ENCODE measurements at places on chromosomes 12 and 14. TPM values are rescaled to one million over a fixed set of nuclear protein-coding genes. Genes with fewer than 3 reads are reported as not detected.

Gene GARIN6
- not detected for total RNA-seq

- H3K4me1 ChIP-seq, result no peaks in the 10 kb centered on the region
- no peaks in the 10 kb centered on the region for H3K36me3 ChIP-seq
- no peak for DNase-seq
- H3K27ac ChIP-seq, result no peak overlapping the region
Observed at GRCh38 chr12:44428825-44429224, 447.3 kb downstream of the NELL2 start.

Gene LGR5
- 0.39 TPM for total RNA-seq

- H3K27ac ChIP-seq, result peak overlapping the region; percentile 75
- DNase-seq, result no peak
- H3K4me3 ChIP-seq, result no peak overlapping the region
- peaks cover 65% of the 10 kb centered on the region for H3K4me1 ChIP-seq
Observed at GRCh38 chr12:76866151-76866567, 12.7 kb downstream of the CSRP2 start.

GRCh38 chr12:52788192-52788875 is 7.6 kb downstream of the KRT3 start:
- no peak for DNase-seq
- H3K27me3 ChIP-seq, result peaks cover 12% of the 10 kb centered on the region
- H3K4me1 ChIP-seq, result no peaks in the 10 kb centered on the region
- no peaks in the 10 kb centered on the region for H3K36me3 ChIP-seq
- no peak overlapping the region for H3K4me3 ChIP-seq

DNA sequence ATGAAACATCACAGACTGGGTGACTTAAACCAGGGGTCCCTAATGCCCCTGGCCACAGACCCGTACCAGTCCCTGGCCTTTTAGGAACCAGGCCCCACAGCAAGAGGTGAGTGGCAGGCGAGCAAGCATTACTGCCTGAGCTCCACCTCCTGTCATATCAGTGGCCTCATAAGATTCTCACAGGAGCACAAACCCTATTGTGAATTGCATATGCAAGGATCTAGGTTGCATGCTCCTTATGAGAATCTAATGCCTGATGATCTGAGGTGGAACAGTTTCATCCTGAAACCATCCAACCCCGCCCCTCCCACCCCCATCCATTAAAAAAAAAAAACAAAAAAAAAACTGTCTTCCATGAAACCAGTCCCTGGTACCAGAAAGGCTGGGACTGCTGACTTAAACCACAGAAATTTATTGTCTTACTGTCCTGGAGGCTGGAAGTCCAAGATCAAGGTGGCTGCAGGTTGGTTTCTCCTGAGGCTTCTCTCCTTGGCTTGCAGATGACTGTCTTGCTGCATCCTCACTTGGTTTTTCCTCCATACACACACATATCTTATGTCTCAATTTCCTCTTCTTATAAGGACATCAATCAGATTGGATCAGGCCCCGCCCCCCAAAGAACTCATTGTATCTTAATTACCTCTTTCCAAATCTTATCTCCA is 235.9 kb downstream of the CHST11 start:
- no peak overlapping the region for H3K27ac ChIP-seq
- no peak overlapping the region for H3K4me3 ChIP-seq
- H3K4me1 ChIP-seq, result peaks cover 9% of the 10 kb centered on the region

Gene TAPBPL
- 22.8 TPM for total RNA-seq

Gene CLEC1B
- not detected for total RNA-seq

- peak overlapping the region; percentile 26 for H3K27ac ChIP-seq
- H3K4me1 ChIP-seq, result peaks cover 84% of the 10 kb centered on the region
- no peaks in the 10 kb centered on the region for H3K27me3 ChIP-seq
- H3K36me3 ChIP-seq, result peaks cover under 1% of the 10 kb centered on the region
- H3K4me3 ChIP-seq, result peak overlapping the region; percentile 89
Observed at GRCh38 chr12:1591543-1591942, 2.8 kb downstream of the FBXL14 start.

- no peaks in the 10 kb centered on the region for H3K4me1 ChIP-seq
- no peak overlapping the region for H3K4me3 ChIP-seq
- no peaks in the 10 kb centered on the region for H3K36me3 ChIP-seq
- no peak overlapping the region for H3K27ac ChIP-seq
- no peaks in the 10 kb centered on the region for H3K27me3 ChIP-seq
Observed at GRCh38 chr12:38427442-38427841, 110.9 kb downstream of the ALG10B start.

Gene CMKLR1
- total RNA-seq, result 12.4 TPM

Gene TAS2R50
- 0.99 TPM for total RNA-seq

Gene ANG
- 13.7 TPM for total RNA-seq

GRCh38 chr12:79782172-79782900 is 91.6 kb upstream of the PAWR start:
- H3K27ac ChIP-seq, result peak overlapping the region; percentile 16
- no peaks in the 10 kb centered on the region for H3K27me3 ChIP-seq
- H3K4me3 ChIP-seq, result no peak overlapping the region
- DNase-seq, result no peak
- peaks cover 23% of the 10 kb centered on the region for H3K36me3 ChIP-seq
- peaks cover 9% of the 10 kb centered on the region for H3K4me1 ChIP-seq

Gene CACNA1C
- total RNA-seq, result 104 TPM

- H3K36me3 ChIP-seq, result no peaks in the 10 kb centered on the region
- no peak overlapping the region for H3K4me3 ChIP-seq
- no peak for DNase-seq
- H3K27ac ChIP-seq, result no peak overlapping the region
Observed at GRCh38 chr12:1655225-1655788, 26.3 kb downstream of the WNT5B start.

- H3K36me3 ChIP-seq, result no peaks in the 10 kb centered on the region
- no peak overlapping the region for H3K4me3 ChIP-seq
- no peak for DNase-seq
- H3K4me1 ChIP-seq, result peaks cover 96% of the 10 kb centered on the region
- no peak overlapping the region for H3K27ac ChIP-seq
Observed at GRCh38 chr14:103398427-103399195, 13.4 kb downstream of the MARK3 start.

GRCh38 chr12:89949457-89950195 is 241.0 kb upstream of the ATP2B1 start:
- no peaks in the 10 kb centered on the region for H3K27me3 ChIP-seq
- H3K4me1 ChIP-seq, result peaks cover 9% of the 10 kb centered on the region
- no peak for DNase-seq
- no peaks in the 10 kb centered on the region for H3K36me3 ChIP-seq
- H3K4me3 ChIP-seq, result no peak overlapping the region
- H3K27ac ChIP-seq, result peak overlapping the region; percentile 72

DNA sequence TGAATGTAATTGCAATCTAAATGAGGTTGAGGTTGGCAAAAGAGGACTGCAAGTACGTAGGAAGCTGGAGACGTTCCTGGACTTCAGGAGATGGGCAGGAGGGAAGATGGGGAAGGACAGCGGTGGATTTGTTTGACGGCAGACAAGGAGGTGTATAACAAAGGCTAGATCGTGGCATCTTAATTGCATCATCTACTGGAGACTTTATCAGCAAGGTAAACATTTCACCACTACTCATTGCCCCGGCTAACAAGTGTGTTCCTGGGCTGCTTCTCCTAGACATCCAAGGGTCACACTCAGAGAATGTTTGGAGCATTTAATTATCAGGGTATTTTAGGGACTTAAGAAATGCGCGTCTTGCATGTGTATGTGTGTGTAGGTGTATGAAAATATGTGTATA is 128.5 kb downstream of the KCNK10 start:
- H3K4me1 ChIP-seq, result peaks cover 3% of the 10 kb centered on the region
- no peaks in the 10 kb centered on the region for H3K36me3 ChIP-seq
- H3K27ac ChIP-seq, result no peak overlapping the region
- H3K4me3 ChIP-seq, result no peak overlapping the region
- DNase-seq, result peak; percentile 60

GRCh38 chr12:40947797-40948196 is 240.3 kb upstream of the PDZRN4 start:
- H3K27me3 ChIP-seq, result no peaks in the 10 kb centered on the region
- no peak for DNase-seq
- H3K4me3 ChIP-seq, result no peak overlapping the region
- no peaks in the 10 kb centered on the region for H3K36me3 ChIP-seq
- H3K4me1 ChIP-seq, result peaks cover 4% of the 10 kb centered on the region
- no peak overlapping the region for H3K27ac ChIP-seq

GRCh38 chr12:51751661-51752060 is 96.9 kb downstream of the FIGNL2 start:
- no peak overlapping the region for H3K4me3 ChIP-seq
- H3K27me3 ChIP-seq, result no peaks in the 10 kb centered on the region
- H3K4me1 ChIP-seq, result no peaks in the 10 kb centered on the region
- peak overlapping the region; percentile 35 for H3K27ac ChIP-seq
- H3K36me3 ChIP-seq, result no peaks in the 10 kb centered on the region

Gene ABCC9
- total RNA-seq, result 58.6 TPM

DNA sequence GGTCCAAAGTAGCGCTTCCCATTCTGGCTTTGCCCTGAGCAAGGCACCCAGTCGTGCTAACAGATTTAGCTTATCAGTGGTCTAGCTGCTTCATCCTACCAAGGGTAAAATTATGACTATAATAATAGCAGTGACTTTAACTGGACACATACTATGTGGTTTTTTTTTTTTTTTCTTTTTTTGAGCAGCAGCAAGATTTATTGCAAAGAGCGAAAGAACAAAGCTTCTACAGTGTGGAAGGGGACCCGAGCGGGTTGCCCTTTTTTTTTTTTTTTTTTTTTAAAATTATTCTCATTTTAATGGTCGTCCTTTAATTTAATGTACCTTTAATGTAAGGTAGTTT is 505 bp downstream of the HELB start:
- H3K27me3 ChIP-seq, result no peaks in the 10 kb centered on the region
- DNase-seq, result no peak
- H3K4me3 ChIP-seq, result peak overlapping the region; percentile 79
- H3K4me1 ChIP-seq, result peaks cover 29% of the 10 kb centered on the region
- H3K36me3 ChIP-seq, result no peaks in the 10 kb centered on the region

Gene LRFN5
- 2.5 TPM for total RNA-seq

DNA sequence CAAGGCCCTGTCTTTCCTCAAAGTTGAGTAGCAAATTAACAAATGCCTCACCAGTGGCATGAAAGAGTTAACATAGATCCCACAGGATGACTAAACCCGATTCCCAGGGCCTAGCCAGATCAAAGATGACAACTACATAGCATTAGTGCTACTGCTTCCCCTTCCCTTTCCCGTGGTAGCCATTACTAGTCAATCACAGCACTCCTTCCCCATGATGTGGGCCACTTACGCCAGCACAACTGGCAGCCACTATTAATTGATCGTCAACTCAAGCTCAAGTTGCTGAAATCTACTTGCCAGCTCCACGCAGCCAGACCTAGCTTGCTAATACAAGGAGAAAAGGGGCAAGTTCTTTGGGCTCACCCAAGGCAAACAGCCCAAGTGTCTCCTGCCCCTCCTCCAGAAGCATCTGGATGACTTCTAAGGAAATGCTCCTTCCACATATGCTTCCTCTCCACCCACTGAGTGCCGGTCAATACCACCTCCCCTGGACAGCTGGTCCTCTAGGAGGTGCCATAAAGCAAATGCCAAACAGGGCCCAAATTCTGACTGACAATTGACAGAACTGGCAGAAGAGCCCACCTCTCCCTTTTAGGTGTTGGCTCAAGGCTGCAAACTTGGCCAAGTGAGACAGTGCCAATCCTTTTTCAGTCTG is 72.6 kb downstream of the NUAK1 start:
- no peak overlapping the region for H3K4me3 ChIP-seq
- no peak overlapping the region for H3K27ac ChIP-seq
- no peaks in the 10 kb centered on the region for H3K27me3 ChIP-seq
- peaks cover 12% of the 10 kb centered on the region for H3K4me1 ChIP-seq
- peak; percentile 68 for DNase-seq

- no peak overlapping the region for H3K4me3 ChIP-seq
- no peaks in the 10 kb centered on the region for H3K27me3 ChIP-seq
- DNase-seq, result no peak
- peaks cover 50% of the 10 kb centered on the region for H3K36me3 ChIP-seq
- H3K4me1 ChIP-seq, result peaks cover 100% of the 10 kb centered on the region
- H3K27ac ChIP-seq, result peak overlapping the region; percentile 91
Observed at GRCh38 chr12:109464642-109465351, 12.3 kb downstream of the KCTD10 start.

Gene STON2
- total RNA-seq, result 8.9 TPM

Gene LYZ
- 53.2 TPM for total RNA-seq

- no peak overlapping the region for H3K27ac ChIP-seq
- no peaks in the 10 kb centered on the region for H3K36me3 ChIP-seq
- H3K4me1 ChIP-seq, result no peaks in the 10 kb centered on the region
- no peaks in the 10 kb centered on the region for H3K27me3 ChIP-seq
Observed at GRCh38 chr12:90991952-90992465, 12.8 kb downstream of the EPYC start.

GRCh38 chr12:51371295-51371953 is 19.8 kb downstream of the GALNT6 start:
- no peak for DNase-seq
- no peak overlapping the region for H3K4me3 ChIP-seq
- H3K27me3 ChIP-seq, result no peaks in the 10 kb centered on the region
- H3K36me3 ChIP-seq, result no peaks in the 10 kb centered on the region
- peak overlapping the region; percentile 54 for H3K27ac ChIP-seq

DNA sequence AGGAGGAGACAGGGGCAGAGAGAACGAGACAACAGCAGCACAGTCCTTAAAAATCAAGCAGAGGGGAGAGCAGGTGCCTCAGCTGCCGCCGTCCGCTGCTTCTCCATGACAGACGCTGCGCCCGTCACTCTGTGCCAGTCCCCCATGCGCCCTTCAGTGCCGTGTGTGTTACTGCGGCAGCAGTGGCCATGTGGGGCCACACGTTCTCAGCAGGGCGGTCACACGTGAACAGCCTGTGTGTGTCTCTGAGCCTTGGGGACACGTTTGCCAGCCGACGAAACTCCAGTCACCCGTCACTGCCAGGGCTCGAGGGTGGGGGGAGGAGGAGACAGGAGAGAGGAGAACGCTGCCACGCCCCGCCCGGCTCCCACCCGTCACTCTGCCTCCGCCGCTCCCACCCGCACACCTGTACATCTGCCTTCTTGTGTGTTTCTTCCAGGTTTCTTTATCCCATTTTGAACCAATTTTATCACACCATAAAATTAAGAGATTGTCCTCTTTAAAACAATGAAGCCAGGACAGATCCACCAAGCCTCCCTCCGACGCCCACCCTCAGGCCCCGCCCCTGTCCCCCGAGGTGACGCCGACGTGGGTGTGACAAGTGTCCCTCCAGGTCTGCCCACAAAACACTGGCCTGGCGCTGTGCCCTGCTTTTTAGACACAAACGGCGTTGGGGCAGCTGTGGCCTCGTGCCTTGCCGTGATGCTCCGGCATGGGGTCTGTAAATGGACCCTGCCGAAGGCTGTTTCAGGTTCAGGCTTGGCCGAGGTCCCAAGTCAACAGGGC is 58.2 kb downstream of the GALNT9 start:
- no peaks in the 10 kb centered on the region for H3K4me1 ChIP-seq
- no peak overlapping the region for H3K4me3 ChIP-seq
- no peak overlapping the region for H3K27ac ChIP-seq
- no peaks in the 10 kb centered on the region for H3K36me3 ChIP-seq
- no peaks in the 10 kb centered on the region for H3K27me3 ChIP-seq

DNA sequence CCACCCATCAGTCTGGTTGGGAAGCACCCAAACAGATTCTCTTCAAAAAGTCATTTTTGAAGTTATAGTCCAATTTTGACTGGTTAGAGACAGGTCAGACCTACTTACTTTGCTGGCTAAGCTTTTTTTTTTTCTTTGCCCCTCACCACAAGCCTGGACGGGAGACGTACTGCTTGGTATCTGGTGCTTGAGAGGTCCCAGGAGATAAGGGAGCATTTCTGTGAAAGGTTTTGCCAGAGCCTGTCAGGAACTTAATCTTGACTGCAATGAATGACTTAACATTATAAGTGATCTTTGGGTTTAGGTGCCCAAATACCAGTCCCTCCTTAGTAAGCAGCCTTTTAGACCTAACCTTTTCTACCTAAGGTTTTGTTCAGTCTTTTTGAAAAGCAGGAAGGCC is 6.3 kb downstream of the MTHFD1 start:
- no peak overlapping the region for H3K4me3 ChIP-seq
- no peak overlapping the region for H3K27ac ChIP-seq
- no peaks in the 10 kb centered on the region for H3K27me3 ChIP-seq
- peaks cover 7% of the 10 kb centered on the region for H3K4me1 ChIP-seq
- DNase-seq, result no peak
- H3K36me3 ChIP-seq, result no peaks in the 10 kb centered on the region

Gene ATP5F1B
- total RNA-seq, result 465 TPM

Measured in esophagus muscularis mucosa (tissue), 4 donors.